ENCODE measurements at places on chromosomes 7 and 10.

DNA sequence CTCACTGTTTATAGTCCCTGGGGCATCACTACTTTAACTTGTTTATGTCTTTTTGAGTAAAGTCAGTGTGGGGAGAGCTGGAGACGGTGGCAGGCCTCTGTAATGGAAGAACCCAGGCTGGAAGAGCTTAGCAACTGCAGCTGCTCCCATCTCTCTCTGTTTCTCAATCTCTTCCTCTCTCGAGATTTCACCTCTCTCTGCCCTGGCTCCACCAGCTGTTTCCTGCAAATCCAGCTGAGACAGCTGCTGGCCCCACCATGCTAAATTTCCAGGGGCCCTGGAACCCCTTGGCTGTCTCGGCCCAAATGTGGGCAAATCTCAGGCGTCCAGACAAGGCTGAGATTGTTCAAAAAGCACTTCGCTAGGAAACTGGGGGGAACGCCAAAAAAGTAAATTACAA lies 25.8 kb upstream of the SLF2 start:
- no peak for DNase-seq

- no peak for DNase-seq
Observed at GRCh38 chr10:79468015-79468560, 22.7 kb upstream of the ZCCHC24 start.

GRCh38 chr7:31688372-31688771 lies 1.4 kb downstream of the PPP1R17 start:
- no peak for DNase-seq

DNA sequence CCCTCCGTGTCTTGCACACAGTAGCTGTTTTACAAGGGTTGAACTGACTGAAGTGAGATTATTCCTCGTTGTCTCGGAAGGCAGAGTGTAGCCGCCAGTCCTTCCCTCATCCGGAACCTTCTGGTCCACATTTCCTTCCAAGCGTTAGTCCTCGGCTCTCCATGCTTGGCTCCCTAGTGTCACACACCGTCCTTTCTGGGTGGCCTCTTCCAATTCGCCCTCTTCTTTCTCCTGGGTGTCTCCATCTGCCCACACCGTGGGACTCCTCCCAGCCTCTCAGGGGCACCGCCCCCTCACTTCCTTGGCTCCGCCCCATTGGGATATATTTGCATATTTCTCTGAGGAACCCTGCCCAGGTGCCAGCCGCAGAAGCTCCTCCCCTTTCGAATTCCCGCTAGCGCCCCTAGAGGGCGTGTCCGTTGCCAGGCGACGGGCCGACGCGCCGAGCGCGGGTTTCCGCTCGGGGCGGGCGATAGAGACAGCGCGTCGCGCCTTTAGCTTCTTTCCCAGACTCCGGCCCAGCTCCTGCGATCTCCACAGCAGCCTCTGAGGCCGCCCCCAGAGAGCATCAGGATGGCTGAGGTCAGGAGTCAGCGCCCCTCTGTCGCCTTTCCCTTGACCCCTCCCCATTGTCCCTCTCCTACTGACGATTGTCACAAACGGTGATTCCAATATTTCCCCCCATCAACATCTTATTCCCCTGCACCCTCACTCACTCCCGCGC lies at the start of gene CFAP58:
TSS of gene CFAP58 (plus strand) at position 509 of the 724 bp plus-strand sequence. CDS start at position 574, 65 bp downstream.
- peak; percentile 94 for DNase-seq

DNA sequence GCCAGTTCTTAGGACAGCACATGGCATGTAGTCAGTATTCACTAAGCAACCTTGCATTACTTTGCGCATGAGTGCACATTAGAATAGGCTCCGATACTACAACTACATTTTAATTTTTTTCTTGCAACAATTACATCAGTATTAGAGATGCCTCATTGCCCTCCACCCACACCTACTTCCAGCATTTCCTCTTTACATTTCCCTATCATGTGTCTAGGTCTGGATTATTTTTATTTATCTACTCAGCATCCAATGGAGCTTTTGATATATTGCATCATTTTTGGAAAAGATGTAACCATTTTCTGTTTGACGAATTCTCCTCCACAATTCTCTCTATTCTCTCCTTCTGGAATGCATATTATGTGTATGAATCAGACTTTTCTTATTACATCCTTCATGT lies 258.2 kb upstream of the GLI3 start:
- DNase-seq: no peak

DNA sequence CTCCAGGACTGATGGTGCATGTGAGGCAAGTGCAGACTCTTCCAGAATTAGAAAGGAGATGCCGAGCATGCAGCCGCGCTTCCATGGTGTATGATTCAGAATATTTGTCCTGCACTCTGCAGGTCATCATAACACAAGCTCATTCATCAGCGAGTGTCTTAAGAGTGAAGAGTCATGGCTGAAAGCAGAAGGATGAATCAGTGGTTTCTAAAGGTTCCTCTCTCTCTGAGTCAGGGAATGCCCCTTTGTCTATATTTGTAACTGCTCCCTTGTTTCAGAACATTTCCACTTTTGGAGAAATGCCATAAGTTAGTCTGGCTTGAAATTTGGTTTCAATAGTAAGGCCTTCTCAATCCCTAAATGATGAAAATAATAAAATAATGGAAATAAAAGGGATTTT lies 52.3 kb downstream of the HECW1 start:
- DNase-seq: no peak

DNA sequence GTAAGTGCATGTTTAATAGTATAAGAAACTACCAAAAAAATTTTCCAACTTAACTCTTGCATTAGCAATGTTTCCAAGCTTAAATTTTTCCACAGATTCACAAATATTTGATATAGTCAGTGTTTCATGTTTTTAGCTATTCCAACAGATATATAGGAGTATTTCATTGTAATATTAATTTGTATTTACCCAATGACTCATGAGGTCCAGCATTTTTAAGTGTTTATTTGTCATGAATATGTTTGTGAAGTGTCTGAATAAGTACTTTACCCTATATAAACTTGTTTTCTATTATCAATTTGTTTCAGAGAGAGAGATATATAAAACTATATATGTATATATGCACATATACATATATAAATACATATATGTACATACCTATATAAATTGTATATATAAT lies 71.0 kb downstream of the SEMA3D start:
- DNase-seq: no peak

- no peak for DNase-seq
Observed at GRCh38 chr10:118237930-118238329, 104.2 kb downstream of the FAM204A start.

DNA sequence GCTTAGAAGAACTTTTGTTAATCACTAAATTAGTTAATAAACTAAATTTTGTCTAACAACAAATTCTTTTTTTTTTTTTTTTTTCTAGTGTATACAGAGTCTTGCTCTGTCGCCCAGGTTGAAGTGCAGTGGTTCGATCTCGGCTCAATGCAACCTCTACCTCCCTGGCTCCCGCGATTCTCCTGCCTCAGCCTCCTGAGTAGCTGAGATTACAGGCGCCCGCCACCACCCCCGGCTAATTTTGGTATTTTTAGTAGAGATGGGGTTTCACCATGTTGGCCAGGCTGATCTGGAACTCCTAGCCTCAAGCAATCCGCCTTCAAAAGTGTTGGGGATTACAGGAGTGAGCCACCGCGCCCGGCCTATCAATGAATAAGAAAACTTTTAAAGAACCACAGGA lies 1.1 kb upstream of the IQUB start:
- DNase-seq: no peak

- DNase-seq: no peak
Observed at GRCh38 chr7:128835231-128835751, 5.1 kb downstream of the FLNC start.

GRCh38 chr10:71821909-71822763 lies 28.9 kb downstream of the PSAP start:
- no peak for DNase-seq

DNA sequence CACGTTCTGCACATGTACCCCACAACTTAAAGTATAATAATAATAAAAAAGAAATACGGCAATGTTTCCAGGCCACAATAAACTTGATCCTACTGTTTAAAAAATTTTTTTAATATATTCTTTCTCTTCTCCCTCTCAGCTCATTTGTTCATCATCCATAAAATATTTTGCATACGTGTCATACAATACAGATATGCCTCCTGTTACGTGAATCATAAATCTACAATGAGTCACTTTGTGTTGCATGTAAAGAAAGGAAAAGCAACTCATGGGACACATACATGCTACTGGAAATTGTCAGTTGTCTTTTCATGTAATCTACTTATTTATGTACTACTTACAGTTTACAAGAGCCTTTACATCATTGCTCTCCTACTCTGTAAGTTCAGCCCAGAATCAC lies 1.1 kb upstream of the TECTB start:
- DNase-seq: no peak

- DNase-seq: no peak
Observed at GRCh38 chr10:102613785-102614184, 30.5 kb upstream of the TRIM8 start.

DNA sequence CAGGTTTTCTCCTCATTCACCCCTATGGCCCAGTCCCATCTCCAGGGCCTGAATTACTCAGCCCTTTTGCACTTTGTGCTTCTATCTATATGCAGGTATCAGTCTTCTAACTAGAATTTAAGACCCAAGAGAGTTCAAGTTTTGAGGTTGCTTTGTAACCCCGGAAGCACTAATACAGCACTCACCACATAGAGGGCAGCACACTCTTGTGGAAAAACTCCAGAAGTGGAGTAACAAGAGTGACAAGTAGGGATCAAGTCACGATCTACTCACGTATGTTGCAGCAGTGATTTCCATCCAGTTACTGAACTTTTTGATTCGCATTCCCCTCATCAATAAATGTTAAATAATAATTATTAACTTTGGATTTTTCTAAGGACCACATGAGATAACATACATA lies 151.0 kb downstream of the CHCHD3 start:
- peak; percentile 42 for DNase-seq

DNA sequence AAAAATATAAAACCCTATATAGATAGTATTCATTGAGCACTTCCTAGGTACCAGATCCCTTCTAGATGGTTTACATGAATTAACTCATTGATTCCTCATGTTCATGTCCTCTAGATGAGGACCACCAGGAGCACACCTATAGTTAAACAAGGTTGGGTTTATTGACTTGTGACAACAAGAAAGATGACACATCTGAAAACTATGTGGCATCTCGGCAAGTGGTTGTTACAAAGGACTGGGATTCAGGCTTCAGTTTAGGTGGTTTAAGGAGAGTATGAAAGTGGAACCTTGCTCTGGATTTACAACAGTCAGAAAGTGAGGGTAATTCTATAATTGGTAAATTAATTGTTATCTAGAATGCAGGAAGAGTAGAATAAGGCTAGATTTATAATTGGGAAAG lies 99.0 kb upstream of the PHF14 start:
- DNase-seq: no peak

- no peak for DNase-seq
Observed at GRCh38 chr7:47601119-47601880, 19.4 kb upstream of the TNS3 start.

DNA sequence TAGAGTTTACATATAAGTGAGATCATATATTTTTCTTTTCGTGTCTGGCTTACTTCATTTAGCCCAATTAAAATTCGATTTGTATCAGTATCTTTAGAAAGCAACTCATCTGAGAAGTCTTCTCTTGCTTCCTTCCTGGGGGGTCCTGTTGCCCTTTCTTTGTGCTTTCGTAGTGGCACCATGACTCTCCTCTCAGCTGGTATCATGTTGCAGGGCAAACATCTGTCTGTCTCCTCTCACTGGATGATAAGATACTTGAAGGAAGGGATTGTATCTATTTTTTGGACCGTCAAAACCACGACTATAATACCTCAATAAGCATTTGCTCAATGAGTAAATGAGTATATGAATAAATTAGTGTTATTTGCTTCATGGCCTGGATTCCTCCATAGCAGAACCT lies 382.5 kb upstream of the SORCS1 start:
- DNase-seq: no peak

- no peak for DNase-seq
Observed at GRCh38 chr7:35755711-35756110, 45.1 kb upstream of the SEPTIN7 start.

DNA sequence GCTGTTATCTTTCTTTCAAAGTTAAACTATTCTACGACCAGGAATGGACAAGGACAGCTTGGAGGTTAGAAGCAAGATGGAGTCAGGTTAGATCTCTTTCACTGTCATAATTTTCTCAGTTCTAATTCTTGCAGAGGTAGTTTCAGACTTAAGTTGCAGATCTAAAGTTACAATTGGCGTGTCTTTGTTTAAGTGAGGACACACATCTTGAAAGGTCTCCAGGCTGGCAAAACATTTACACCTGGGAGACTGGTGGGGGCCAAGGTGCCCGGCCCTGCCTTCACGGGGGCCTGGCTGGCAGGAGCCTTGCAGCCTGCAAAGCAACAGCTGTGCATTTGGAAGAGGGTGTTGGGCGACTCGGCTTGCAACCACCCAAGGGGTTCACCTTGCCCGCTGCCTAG lies 1.7 kb upstream of the DYNC2I1 start:
- no peak for DNase-seq

GRCh38 chr10:75593692-75594556 lies 162.5 kb downstream of the LRMDA start:
- peak; percentile 75 for DNase-seq

- DNase-seq: peak; percentile 97
Observed at GRCh38 chr10:15097011-15097812, at the start of gene RPP38. Gene RPP38, plus strand, starts transcription at chr10:15097355. Its CDS starts 5,960 bp downstream, at chr10:15103315.

GRCh38 chr7:50982626-50983025 lies 199.9 kb upstream of the GRB10 start:
- DNase-seq: peak; percentile 38

DNA sequence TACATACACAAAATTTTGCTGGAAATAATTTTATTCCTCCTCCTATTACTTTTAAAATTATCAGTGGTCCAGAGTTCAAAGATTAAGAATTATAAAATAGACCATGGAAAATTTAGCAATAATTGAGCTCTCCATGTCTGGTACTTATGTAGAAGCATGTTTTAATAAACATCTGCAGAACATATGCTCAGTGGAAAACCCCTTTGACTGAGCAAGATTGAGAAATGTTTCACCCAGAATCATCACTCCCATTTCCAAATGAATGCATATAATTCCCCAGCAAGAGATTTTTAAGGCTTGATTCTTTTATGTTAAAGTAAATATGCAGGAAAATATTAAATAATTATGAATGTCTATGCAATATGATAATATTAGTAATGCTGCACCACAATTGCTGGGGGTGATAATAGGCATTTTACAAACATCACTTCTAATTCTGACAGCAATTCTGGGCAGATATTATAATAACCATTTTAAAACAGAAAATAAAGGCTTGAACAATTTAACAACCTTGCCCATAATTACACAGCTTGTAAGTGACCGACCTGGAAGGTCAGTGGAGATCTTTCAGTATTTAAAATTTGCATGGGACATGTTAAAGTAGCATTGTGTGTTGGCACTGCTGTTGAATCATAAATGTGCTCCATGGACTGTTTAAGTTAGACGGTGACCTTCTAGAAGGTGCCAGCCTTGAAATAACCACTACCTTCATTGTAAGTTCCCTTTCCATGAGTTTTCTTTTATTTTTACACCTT lies 45.6 kb upstream of the TES start:
- DNase-seq: no peak
